Hematopoietic multipotent progenitor cell treated with erythropoietin and hydrocortisone succinate and interleukin-3 and kit ligand, for 6 days (in vitro differentiated cells): ENCODE measurements at places on chromosomes 13 and 19.

DNA sequence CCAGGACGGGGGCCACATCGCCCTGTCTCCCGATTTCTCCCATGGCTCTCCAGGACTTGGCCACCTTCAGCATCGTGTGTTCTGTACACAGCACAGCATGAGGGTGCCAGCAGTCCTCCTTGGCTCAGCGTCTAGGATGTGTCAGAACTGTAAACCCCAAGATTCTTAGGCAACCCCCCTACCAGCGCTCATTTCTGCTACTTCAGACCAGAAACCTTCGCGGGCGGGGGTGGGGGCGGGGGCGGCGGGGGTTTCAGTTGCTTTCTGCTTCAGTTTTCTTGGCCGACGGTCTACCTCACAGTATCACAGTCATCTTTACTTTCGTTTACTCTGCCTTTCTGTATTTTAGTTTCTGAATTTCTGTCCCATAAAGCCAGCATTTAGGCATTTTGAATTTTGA, 82.4 kb downstream of the GGACT start:
- DNase-seq = no peak

DNA sequence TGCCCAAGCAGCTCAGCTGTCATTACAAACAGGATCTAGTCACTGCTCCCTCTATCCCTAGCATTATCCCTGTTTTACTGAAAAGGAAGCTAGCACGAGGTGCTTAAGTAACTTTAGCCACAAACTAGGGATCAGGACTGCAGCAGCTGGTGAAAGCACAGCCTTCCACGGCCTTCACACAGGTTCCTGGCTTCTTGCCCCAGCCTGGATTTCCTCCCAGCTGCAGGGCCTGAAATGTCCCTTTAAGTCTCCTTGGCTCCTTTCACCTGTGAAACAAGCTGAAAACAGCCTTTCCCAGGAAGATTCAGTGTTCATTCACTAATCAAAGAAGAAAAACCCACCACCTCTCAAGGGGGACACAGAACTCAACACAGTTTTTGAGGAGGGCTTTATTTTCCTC, 754.5 kb downstream of the DIAPH3 start:
- DNase-seq = no peak

GRCh38 chr13:95530178-95530577, 22.3 kb upstream of the CLDN10 start:
- DNase-seq = peak; percentile 42

- DNase-seq = no peak
Measured at GRCh38 chr13:46864941-46865340, 31.9 kb downstream of the HTR2A start.

DNA sequence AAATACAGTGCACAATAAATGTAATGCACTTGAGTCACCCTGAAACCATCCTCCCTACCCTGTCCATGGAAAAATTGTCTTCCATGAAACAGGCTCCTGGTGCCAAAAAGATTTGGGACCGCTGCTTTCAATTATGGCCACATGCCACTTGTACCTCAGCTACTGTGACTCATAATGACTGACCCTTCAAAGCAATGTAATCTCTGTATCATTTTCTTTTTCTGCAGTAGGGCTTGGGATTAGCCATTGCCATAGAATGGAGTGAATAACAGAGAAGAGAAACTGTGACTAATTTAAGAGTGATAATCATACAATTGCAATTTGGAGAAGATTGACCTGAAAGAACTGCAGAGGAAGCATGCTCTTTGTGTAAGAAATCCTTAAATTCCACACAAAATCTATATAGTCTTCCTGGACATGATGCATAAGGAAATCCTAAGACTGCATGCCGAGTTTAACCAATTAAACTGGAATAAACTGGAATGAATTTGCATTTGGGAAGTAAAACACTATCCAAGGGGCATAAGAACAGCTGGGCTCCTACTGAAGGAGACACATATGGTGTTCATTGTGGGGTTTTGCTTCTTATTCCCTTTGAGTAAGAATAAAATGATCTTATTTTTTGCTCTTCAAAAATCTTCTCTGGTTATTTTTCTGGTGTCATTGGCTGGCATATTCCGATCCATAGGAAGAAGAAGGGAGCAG, 59.5 kb upstream of the SLC7A1 start:
- no peak for DNase-seq
